ENCODE measurements at places on chromosomes 16 and 17.

- no peak for DNase-seq
Observed at GRCh38 chr17:9811086-9811485, 10.8 kb downstream of the GSG1L2 start.

- peak; percentile 14 for DNase-seq
Observed at GRCh38 chr16:71769222-71769621, 39.4 kb downstream of the AP1G1 start.

- no peak for DNase-seq
Observed at GRCh38 chr16:25886598-25886997, 194.8 kb downstream of the HS3ST4 start.

DNA sequence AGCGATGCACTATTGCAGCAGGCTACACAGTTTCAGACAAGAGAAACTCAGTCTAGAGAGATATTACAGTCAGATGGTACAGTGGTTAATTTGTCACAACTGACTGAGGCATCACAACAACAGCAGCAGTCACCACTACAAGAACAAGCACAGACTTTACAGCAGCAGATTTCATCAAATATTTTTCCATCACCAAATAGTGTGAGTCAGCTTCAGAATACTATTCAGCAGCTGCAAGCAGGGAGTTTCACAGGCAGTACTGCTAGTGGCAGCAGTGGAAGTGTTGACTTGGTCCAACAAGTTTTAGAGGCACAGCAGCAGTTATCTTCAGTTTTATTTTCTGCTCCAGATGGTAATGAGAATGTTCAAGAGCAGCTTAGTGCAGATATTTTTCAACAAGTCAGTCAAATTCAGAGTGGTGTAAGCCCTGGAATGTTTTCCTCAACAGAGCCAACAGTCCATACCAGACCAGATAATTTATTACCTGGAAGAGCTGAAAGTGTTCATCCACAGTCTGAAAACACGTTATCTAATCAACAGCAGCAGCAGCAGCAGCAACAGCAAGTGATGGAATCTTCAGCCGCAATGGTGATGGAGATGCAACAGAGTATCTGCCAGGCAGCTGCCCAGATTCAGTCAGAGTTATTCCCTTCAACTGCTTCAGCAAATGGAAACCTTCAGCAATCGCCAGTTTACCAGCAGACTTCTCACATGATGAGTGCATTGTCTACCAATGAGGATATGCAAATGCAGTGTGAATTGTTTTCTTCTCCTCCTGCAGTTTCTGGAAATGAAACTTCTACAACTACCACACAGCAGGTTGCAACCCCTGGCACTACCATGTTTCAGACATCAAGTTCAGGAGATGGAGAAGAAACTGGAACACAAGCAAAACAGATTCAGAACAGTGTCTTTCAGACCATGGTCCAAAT, 34.1 kb downstream of the NQO1 start:
- DNase-seq = peak; percentile 69

- no peak for DNase-seq
Observed at GRCh38 chr17:32862940-32863339, 14.0 kb downstream of the MYO1D start.
